ENCODE measurements at places on chromosomes 3 and 15.
A peak's percentile ranks its signal among the peaks of the same experiment; 100 is the strongest.

DNA sequence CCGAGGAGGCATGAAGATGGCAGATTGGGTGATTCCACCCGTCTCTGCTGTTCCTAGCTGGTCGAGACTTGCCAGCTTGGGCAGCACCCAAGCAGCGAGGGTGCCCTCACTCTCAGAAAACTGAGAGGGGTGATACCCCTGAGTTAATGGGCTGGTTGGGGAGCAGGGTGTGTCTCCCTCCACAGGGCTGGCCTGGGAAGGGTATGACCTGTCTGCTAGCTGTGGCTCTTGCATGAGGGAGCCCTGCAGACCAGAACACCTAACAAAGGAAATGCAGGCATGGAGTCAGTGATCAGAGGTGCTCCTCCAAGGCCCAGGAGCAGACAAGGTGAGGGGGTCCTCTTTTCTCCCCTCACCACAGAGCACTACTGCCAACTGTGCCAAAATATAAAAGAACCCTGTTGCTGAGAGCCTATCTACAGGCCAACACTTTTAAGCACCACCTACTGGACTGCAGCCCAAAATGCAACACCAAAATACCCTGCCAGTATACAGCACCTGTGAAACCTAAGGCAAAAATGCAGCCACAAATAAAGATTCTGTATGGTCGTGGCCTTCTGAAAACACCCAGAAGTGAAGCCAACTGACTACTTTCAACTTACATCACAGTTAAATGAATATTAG, 35.8 kb upstream of the PPM1L start:
- no peak for DNase-seq

DNA sequence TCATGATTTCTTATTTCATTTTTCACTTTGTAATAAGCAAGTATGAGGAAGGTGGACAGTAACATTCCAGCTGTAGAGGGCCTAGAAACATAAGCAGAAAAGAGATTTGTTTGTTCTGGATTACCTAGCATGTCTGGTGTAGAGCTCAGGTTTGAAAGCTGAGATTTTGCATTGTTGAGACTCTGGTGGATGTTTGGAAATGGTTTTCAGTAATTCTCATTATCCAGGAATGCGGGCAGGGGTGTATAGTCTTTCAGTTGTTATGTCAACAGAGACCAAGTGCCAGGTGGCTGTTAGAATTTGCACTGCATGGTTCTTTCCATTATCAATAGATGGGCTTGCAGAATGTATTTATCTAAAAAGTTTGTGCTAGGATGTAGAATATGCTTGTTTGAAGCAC, 10.9 kb downstream of the GPD1L start:
- no peak for DNase-seq

- DNase-seq: no peak
Observed at GRCh38 chr3:178603735-178604134, 67.5 kb downstream of the KCNMB2 start.

DNA sequence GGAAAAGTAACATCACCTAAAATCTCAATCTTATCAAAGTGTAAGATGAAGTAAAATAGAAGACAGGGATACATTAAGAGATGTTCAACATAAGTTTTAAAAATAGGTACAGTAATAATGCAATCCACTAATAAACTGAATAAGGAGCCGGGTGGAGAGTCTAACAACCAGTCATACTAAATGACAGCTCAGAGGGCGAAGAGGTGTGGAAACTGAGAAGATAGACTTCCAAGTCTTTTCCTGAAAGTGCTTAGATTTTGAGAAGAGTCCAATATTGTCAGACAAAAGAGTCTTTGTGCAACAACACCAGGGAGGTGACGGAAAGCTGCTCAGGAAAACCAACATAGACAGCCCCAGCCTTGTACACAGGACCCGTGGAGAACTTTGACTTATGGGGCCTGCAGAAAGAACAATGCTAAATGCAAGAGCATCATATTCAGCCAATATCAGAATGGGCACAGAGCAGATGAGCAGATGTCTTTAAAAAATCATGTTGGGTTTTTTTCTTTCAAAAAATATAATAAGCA, 66.4 kb downstream of the MECOM start:
- DNase-seq: no peak

DNA sequence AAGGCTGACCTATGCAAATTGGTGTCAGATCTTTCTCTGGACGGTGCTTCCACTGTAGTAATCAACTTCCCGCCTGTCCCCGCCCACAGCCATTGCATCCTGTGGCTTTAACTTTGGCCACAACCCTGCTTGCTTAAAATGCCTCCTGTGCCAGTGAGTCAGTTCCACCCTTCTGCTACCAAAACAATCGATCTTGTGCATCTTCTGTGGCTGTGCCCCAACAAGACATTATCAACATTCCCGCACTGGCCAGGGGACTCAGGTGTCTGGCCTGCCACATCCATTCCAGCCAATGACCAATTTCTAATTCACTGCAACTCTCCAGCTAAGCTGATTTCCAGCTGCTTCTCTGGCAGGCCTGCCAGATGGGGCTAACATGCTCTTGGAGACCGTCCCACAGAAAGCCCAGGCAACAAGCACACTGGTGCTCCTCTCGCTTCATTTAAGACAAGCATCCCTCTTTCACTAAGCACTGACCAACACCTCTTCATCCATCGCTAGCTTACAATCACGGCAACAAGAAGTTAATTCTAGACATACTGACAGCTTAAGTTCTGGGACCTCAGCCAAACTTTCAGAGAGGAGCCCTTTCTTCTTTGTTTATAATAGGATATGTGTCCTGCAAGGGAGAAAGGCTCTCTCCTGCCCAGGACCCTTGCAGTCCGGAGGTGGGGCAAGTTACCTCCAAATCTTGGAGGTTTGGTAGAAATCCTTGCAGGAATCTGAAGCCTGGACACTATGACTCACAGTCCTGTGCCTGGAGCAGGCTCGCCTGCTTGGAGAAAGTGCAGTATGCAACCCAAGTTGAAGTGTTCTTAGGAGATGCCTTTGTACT, 6.7 kb downstream of the CA12 start:
- DNase-seq: peak; percentile 67

DNA sequence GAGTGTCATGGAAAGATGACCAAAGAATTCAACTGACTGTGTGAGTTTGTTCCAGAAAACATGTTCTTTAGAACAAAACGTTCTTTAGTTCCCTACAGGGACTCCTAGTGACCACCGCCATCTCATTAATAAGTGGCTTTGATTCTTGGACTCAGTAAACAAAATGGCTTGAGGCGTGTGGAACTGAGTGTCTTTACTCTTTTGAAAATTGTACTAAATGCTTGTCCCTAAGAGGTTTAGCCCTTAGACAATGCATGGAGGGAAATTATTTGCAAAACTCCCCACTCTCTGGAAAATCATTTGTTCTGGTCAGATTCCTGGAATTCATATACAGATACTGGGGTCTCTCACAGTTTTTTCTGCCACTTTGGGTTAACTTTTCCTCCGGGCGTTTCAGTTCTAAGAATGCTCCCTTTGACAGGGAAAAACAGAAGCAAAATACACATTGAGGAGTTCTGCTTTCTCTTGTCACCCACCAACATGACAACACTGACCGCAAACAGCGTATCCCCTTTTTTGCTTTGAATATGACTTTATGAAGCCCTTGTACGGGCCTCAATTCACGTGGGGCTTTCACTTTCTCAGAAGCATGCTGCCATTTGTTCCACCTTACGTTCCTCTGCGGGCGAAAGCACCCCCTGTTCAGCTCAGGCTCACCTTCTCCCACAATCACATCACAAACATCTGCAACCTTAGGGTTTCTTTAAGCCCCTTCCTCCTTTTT, 15.3 kb upstream of the NRROS start:
- DNase-seq: no peak

DNA sequence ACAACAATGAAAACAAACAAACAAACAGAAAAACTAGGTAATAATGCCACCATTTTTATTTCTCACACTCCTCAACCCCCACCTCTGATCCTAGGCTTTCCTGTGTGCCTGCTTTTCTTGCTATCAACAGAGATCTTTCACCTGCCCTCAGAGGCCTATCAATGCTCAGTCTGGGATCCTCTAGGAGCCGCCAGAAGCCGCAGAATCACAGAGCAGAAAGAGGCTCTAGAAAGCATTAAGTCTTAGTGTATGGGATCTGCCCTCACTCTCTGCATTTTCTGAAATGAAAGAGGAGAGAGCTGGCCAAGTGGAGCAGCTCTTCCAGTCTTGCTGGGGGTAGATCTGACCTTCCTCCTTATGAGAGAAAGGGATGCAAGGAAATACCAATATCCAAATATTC, 306.8 kb downstream of the TUSC7 start:
- DNase-seq: no peak

- DNase-seq: no peak
Observed at GRCh38 chr3:110504401-110504800, 567.2 kb upstream of the NECTIN3 start.

DNA sequence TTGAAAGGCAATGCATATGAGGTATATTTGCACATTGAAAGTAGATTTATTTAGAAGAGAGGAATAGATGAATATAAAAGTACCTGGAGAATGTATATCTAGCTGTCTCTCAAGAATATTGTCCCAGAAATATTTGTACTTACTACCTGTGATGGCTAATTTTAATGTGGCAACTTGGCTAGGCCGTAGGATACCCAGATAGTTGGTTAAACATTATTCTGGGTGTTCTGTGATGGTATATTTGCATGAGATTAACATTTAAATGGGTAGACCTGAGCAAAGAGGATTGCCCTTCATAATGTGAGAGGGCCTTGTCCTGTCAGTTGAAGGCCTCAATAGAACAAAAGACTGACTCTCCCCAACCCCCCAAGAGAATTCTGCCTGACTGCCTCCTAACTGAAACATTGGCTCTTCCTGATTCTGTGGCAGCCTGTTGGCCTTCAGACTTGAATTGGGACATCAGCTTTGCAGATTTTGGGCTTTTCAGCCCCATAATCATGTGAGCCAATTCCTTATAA, 69.4 kb upstream of the FILIP1L start:
- no peak for DNase-seq

DNA sequence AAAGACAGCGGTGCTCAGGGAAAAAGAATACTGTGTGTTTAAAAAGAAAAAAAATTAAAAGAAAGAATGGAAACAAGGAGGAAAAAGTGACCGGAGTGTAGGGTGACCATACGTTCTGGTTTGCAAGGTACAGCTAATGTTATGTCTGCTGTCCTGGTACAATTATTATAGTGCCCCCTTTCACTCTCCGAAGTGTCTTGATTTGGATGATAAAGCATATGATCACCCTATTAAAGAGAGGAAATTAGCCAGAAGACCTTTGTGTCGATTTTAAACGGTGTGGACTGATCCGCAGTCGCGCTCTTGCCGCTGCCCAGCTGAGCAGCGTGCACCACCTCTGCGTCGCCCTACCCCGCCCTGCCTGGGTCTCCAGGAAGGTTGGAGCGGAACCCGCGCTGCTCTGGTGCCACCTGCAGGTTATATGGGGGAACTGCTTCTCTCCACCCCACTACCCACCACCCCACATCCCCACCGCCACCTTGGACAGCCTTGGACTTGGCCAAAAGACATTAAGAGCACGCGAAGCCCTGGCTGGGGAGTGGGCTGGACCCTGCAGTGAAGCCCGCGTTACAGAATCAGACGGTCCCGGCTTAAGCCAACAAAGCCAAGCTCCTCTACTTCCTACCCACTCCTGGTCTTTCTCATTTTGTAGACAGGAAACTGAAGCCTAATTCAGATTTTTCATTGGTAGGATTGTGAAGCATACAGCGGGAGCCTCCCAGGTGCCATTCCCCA, 41.2 kb upstream of the UBE2Q2 start:
- DNase-seq: peak; percentile 82

DNA sequence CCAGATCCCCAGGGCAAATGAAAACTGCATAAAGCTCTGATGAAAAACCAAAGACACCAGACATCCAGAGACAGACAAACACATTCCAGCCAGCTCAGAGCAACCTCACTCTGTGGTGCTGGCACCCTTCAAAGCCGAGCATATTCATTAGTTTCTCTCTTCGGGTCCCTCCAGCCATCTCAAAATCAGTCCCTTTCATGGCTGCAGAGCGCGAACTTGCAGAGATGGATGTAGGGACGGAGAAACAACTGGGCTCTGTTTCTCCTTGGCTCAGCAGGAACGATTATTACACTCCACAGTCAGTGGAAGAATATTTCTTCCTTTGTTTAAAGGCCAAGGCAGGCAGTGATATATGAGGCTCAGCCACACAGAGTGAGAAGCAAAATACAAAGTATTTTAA, 50.4 kb upstream of the SYN2 start:
- no peak for DNase-seq
